ENCODE measurements at places on chromosomes 4 and X. TPM values are rescaled to one million over a fixed set of nuclear protein-coding genes. Genes with fewer than 3 reads are reported as not detected.

ATP11C gene
- total RNA-seq = 16.8 TPM

DNA sequence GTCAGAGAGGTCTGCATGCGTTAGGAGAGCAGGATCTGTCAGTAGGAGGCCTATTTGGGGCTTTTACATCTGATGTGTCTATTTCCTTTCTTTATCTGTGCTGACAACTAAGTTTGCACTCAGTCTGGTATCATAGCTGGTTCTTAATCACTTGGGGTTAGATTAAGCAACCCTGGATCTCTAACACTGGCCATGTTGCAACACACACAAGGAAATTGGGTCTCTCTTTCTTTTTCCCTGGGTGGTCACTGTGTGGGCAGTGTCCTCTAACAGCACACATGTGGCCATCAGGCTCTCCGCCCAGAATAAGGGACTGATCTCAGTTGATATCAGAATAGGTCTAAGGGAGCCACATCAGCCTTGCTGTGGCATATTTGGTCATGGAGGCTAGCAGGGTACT is 38.9 kb downstream of the IGFBP7 start:
- no peak for DNase-seq

- no peak for DNase-seq
Observed at GRCh38 chr4:122889726-122890125, 32.7 kb downstream of the NUDT6 start.

- DNase-seq = peak; percentile 96
Observed at GRCh38 chr4:145804116-145804515, 124.2 kb downstream of the C4orf51 start.

DNA sequence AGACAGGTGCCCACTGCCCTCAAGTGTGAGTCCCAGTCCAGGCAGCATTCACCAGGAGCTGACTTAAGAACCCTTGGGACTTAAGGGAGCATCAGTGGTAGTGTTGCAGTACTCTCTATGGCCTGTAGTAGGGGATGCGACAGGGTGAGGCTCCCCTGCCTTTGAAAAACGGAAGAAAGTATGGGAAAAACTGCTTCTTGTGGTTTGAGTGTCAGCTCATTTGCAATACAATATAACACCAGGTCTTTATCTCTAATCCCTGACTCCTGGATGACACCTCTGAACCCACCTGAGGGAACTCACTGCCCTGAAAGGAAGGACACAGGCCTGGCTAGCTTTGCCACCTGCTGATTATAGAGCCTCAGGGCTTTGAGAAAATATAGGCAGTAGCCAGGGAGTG is 176.0 kb downstream of the SMARCA1 start:
- DNase-seq = no peak

DNA sequence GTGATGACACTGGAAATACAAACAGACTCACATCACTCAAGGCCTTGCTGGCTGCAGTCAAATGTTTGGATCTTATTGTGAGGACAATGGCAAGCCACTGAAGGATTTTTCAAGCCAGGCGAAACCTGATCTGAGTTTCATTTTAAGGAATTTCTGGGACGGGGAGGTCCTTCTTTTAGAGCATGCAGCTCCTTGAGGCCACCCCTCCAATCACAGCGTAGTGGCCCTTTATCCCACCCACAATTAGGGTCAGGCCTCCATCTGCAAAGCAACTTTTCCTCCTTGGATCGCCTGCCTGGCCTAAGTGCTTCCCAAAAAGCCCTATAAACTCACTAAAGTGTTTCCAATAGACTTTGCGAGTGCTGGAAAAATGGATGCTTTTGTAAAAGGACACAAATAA is 115.5 kb downstream of the EFHC2 start:
- no peak for DNase-seq

SPANXA1 gene
- not detected for total RNA-seq

DNA sequence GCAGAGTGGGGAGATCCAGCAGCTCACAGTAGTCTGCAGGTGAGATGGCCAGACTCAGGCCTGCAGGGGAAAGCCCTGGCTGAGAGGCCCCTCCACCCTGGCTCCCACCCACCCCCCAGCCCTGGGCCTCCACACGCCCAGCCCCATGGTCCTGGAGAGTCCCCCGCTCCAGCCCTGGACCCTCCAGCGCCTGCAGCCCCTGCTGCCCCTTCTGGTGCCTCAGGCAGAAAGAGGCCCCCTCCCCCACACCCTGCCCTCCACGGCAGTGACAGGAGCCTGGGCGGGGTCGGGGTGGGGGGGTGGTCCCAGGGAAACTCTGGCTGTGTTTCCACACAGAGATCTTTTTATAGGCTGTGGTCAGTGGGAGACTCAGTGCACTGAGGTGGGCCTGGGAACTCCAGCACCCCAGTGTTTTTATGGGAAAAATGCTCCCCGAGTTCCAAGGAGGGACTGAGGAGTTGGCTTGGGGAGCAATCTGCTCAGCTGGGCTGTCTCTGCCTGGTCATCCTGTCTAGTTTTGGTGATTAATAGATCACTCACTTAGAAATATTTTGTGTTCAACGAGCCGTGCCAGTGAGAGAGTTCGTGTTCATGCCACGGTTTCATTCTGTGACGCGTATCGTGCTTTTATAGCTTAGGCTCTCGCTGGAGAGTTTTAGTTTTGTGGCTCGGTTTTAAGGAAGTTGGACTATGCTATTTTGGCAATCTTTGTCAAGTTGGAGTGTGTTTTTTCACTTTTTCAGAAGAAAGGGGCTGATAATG is 53.1 kb upstream of the HGFAC start:
- peak; percentile 69 for DNase-seq

GRCh38 chr4:74093981-74094623 is 4.9 kb downstream of the CXCL2 start:
- no peak for DNase-seq

DNA sequence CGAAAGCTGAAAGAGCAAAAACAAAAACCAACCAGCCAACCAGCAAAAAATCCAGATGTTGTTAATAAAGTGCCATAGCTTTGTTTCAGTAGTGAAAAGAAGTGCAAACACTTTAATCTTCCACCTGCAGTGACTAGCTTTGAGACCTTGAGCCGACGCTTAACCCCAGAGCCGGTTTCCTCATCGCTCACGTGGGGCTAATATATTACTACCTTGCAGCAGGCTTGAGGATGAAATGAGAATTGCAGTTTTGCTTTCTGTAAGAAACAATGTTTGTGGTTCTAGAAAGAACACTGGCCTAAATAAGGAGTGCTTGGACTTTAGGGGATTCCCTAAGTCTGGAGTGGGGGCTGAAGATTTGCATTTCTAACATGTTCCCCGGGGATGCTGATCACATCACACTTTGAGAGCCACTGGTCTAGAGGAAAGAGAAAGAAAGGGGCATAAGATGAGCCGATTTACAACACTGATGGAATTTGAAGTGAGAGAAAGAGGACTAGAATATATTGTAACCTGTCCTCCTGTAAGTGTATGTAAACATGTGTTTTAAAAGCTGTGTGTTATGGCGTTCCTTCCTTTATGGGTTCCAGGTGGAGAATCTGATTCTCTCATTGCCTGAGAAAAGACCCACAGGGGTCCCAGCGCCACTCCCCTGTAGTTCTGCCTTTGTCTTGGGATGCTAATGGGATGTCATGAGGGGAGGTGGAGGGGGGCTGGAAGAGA is 1.4 kb downstream of the FGF2 start:
- peak; percentile 36 for DNase-seq

SERTM2 gene
- total RNA-seq = not detected

GRCh38 chr4:165394275-165394674 is 15.5 kb downstream of the CPE start:
- DNase-seq = no peak

GRCh38 chrX:77431227-77431626 is 16.0 kb upstream of the FGF16 start:
- no peak for DNase-seq

GRIPAP1 gene
- total RNA-seq = 18.9 TPM

GRCh38 chr4:95640311-95640710 is 91.5 kb upstream of the UNC5C start:
- DNase-seq = no peak

DNA sequence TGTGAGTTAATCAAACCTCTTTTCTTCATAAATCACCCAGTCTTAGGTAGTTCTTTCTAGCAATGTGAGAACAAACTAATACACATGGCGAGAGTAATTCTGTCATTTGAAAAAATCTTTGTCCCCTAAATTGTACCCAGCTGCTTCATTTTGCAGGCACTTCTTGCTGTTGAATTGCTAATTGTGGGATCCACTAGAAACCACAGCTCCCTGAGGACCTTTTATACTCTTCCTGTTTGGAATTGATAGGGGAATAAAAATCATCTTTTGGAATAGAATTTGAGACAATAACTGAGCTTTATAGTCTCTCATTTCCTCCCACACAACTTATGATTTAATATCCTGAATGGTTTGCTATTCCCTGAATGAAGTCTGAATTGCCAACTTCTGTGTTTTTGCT is 170.2 kb downstream of the PACRGL start:
- DNase-seq = no peak

DNA sequence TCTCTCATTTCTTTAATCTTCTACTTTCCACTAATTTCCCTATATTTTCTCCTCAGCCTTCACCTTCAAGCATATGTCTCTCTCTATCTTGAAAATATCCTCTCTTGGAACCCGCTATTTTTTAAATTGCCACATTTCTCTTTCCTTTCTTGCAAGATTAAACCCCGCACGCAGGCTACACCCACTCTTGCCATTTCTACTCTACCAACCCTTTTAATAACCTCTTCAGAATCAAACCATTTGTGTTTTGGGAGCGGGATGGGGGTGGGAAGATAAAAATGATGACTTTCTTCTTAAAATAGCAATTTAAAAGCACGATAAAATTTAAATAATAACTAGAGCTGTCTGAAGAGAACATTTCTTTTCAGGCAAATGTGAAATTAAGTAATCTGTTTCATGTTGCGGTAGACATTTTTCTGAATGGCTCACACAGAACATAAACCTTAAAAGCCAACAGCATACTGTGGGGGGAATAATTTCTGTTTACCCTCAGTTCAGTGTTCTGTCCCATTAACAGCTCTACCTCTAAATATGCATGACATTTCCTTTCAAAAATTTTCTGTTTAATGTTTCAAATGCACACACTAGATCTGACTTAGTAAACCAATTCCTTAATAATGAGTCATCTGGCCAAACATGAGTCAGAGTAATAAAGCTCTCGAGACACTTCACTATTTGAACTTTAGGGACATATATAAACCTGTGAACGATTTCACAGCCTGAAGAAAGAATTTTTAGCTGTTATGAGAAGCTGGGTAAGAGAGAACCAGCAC is 20.5 kb downstream of the ARSJ start:
- DNase-seq = peak; percentile 91

FAM90A26 gene
- not detected for total RNA-seq

DNA sequence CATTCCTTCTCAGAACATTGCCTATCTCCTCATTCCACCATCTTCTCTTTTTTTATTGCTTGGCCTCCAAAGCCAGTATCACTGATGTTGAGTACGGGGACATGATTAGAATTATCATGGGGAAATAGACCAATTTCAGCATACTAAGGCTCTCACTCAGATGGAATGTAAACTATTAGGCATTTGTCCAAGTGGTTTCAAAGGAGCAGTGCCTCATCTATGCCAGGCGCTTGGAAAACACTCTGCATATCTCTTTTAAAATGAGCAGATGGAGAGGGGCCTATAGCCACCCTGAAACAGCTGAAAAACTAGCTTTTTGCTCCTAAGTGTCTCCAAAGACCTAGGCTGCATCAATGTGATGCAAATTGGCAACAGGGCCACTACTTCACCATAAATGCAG is 150.8 kb upstream of the DIPK2B start:
- peak; percentile 29 for DNase-seq

CSN1S1 gene
- total RNA-seq = not detected

RASL11B gene
- total RNA-seq = 2.5 TPM

- DNase-seq = no peak
Observed at GRCh38 chr4:161254375-161254774, 909.4 kb downstream of the FSTL5 start.

- DNase-seq = no peak
Observed at GRCh38 chr4:72320223-72320948, 248.6 kb downstream of the ADAMTS3 start.

DNA sequence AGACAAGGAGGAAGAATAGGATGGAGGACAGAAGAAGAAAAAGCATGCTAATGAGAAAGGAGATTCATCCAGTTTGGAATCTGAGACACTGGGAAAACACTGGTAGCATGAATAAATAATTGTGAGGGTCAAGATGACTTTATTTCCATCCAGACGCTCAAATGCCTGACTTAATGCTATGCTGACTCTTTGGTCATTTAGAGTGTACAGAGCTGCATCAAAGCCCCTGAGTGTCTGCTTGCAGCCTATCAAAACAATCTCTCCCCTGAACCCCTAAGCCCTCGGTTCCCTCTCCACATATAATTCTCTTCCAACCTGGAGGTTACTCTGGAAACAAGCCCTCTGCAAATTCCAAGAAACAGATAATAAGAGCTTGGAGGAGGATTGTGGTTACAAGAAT is 208.8 kb downstream of the MAGEB17 start:
- no peak for DNase-seq

C4orf50 gene
- total RNA-seq = not detected

ARMCX1 gene
- total RNA-seq = 16.8 TPM

DNA sequence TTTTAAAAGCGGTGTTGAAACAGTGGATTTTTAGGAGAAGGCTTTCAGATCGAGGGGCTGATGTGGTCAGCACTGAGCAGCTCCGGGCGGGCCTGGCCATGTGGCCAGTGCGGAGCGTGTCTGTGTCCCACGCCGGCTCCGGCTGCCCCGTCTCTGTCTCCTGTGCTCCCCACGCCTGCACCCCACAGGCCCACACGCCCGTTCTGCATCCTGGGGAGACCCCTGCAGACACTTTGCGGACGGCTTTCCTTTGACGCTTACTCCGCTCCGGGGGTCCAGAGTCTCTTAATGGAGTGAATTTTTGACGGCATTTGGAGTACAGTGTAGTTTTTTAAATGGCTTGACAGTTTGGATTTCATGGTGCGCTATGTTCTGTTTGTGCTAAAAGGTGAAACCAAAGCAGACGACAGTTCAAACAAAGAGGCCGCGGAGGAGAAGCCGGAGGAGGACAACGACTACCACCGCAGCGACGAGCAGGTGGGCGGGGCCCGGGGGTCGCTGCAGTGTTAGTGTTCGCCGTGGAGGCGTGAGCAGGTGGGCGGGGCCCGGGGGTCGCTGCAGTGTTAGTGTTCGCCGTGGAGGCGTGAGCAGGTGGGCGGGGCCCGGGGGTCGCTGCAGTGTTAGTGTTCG is 38.7 kb downstream of the PCGF3 start:
- DNase-seq = no peak

GRCh38 chr4:180717451-180718033 is 1525.7 kb upstream of the TENM3 start:
- no peak for DNase-seq

- no peak for DNase-seq
Observed at GRCh38 chr4:38499101-38499500, 164.9 kb upstream of the KLF3 start.

WNK3 gene
- total RNA-seq = 1.6 TPM

FAM236D gene
- not detected for total RNA-seq

GRCh38 chrX:111568354-111568753 is 56.9 kb downstream of the SERTM2 start:
- DNase-seq = no peak

Measured in foreskin keratinocyte (primary cell).